ENCODE measurements at places on chromosomes 11 and 22. TPM values are rescaled to one million over a fixed set of nuclear protein-coding genes. Genes with fewer than 3 reads are reported as not detected.
A peak's percentile ranks its signal among the peaks of the same experiment; 100 is the strongest.

GRCh38 chr11:72675221-72675620, 999 bp upstream of the PDE2A start:
- no peak for DNase-seq

The PCSK7 gene
- 33.6 TPM for total RNA-seq

- no peak for DNase-seq
Measured at GRCh38 chr11:111515591-111515990, 1.0 kb downstream of the HOATZ start.

- no peak for DNase-seq
Measured at GRCh38 chr11:95453616-95454171, 222.7 kb upstream of the SESN3 start.

The CRYBA4 gene
- total RNA-seq = not detected

- no peak for DNase-seq
Measured at GRCh38 chr22:36954251-36955014, 41.0 kb downstream of the CSF2RB start.

DNA sequence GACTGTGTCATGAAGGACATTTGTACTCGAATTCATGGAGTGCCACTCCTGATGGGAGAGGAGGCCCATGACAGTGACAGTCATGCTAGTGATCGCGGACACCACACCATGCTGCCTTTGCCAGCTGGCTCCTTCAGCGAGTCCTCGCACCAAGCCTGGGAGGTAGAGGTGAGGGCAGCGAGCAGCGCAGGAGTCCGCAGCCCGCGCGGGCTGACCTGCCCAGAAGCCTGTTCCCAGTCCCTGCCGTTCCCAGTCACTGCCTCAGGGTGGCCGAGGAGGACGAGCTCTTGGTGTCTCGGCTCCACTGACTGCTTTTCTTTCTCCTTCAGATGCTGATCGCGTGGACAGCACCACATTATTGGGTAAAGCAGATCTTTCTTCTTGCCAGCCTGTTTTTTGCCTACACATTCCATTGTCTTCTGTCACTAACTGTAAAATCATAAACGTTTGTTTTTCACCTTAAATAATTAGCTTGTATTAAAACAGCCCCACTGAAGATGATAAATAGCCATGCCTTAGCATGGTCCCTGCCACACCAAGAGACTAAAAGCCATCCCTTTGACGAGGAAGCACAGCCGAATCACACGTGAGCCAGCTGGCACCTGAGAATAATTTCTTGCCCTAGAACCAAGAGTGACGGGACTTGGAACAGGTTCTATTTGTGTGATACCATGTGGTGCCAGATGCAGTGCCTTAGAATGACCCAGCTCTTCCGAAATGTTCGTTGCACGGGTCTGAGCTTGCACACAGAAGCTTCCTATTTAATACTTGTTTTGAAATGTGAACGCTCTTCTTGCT, 25.5 kb downstream of the FAM118A start:
- DNase-seq = no peak

DNA sequence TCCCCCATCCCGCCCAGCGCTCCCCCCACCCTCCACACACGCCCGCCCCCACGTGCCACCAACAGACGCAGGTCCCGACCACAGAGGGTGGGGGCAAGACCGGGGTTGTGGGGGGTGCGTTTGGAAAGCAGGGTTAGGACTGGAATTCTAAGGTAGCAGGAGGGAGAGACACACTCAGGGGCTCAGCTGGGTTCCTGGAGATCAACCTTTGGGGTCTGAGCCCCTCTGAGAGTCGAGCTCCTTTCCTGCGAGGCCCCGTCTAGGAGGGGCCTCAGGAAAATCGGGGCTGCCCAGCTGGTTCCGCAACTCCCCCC, 429 bp downstream of the PGGHG start:
- no peak for DNase-seq

The PCNX3 gene
- 26.0 TPM for total RNA-seq

GRCh38 chr22:34045311-34045710, 125.0 kb upstream of the LARGE1 start:
- DNase-seq = peak; percentile 0

The KDM4E gene
- total RNA-seq = not detected

GRCh38 chr11:82004537-82005213, 729.0 kb downstream of the FAM181B start:
- DNase-seq = no peak
